GM23338 (cell line): ENCODE measurements at places on chromosomes 7 and 10.

DNA sequence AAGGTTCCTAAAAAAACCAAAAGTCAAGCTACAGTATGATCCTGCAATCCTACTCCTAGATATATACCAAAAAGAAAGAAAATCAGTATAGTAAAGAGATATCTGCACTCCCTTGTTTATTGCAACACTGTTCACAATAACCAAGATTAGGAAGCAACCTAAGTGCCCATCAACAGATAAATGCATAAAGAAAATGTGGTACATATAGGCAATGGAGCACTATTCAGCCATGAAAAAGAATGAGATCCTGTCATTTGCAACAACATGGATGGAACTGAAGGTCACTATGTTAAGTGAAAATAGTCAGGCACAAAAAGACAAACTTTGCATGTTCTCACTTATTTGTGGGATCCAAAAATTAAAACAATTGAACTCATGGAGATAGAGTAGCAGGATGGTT lies 1159.5 kb upstream of the AUTS2 start:
- H3K27ac ChIP-seq = no peak overlapping the region
- no peak for DNase-seq
- H3K4me1 ChIP-seq = no peaks in the 10 kb centered on the region

DNA sequence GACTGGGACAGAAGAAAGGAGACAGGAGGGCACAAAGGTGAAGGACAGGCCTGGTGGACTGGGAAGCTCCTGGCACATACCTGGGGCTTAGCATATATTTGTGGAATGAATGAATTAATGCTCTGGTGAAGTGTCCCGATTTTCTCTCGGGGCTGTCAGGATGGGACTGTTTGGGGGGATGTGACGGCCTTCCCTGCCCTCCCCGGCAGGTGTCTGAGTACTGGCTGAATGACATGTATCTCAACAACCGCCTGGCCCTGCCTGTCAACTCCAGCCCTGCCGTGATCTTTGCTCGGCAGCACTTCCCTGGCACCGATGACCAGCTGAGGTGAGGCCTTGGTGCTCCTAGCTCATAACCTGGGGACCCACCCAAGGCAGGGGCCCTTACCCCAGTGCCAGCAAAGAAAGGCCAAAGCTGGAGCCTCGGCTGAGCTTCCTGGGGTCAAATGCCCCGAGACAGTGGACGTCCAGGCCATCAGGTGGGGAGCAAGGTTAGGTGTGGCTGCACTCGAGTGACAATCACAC lies 6.5 kb downstream of the CHAT start:
- no peak overlapping the region for H3K4me3 ChIP-seq
- H3K27ac ChIP-seq = no peak overlapping the region
- DNase-seq = no peak
- no peaks in the 10 kb centered on the region for H3K36me3 ChIP-seq

DNA sequence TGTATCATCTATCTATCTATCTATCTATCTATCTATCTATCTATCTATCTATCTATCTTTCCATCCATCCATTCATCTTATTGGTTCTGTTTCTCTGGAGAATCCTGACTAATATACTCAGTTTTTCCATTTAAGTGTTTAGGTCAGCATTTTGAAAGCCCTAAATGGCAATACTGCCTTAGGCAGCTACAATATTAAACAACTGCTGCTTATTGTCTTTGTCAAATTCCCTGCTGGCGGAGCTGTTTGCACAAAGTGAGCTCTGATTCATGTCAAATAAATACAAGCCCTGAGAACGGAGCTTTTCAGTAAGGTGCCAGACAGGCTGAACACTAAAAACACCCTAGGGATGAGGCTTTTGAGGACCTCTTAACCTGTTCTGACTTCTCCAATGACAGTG lies 7.1 kb upstream of the KLHL7 start:
- H3K4me1 ChIP-seq = no peaks in the 10 kb centered on the region
- H3K36me3 ChIP-seq = no peaks in the 10 kb centered on the region
- no peak for DNase-seq
- no peak overlapping the region for H3K27ac ChIP-seq

DNA sequence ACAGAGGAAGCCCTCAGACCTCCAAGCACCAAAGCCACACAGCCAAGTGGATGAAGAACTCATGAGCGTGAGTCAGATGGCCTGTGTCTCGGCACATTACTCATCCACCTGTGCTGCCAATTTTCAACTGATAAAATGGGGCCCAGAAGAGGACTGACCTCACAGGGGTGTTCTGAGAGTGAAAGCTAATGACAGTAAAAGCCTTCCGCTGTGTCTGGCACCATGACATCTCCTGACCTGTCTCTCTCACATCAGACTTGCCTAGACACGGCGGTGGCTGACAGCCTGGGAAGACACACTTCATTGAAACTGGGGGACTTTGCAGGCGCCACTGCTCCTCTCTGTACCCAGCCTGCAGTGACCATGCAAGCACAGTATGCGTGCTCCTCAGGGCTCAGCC lies 8.3 kb upstream of the SLC18A3 start:
- no peak overlapping the region for H3K4me3 ChIP-seq
- H3K27me3 ChIP-seq = peaks cover 43% of the 10 kb centered on the region
- no peaks in the 10 kb centered on the region; the same call in 1 of the 2 replicates for H3K4me1 ChIP-seq
- no peak for DNase-seq
- no peaks in the 10 kb centered on the region for H3K36me3 ChIP-seq

DNA sequence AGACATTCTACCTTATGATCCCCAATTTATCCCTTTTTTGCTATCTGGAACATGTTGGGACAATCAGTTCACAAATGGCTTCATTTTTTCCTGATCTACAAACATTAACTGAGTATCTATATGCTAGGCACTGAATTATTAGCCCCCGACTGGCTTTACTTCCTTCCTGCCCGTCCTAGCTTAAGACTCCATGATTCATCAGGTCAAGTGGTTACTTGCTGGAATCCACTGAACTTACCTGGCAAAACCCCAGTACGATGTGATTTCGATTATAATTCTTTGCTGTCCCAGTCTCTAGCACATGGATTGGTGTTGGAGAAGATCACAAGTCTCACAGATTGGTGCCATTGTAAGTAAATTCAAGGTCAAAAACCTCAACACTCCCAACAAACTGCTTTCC lies 77.1 kb downstream of the ORC5 start:
- no peak for DNase-seq
- H3K4me3 ChIP-seq = no peak overlapping the region
- H3K27me3 ChIP-seq = no peaks in the 10 kb centered on the region
- no peak overlapping the region for H3K27ac ChIP-seq
- no peaks in the 10 kb centered on the region for H3K4me1 ChIP-seq

- H3K4me3 ChIP-seq = peak overlapping the region; percentile 72
- no peaks in the 10 kb centered on the region for H3K36me3 ChIP-seq
- peak; percentile 17 for DNase-seq
- H3K27me3 ChIP-seq = peaks cover 45% of the 10 kb centered on the region
- H3K4me1 ChIP-seq = peaks cover 14% of the 10 kb centered on the region
- H3K27ac ChIP-seq = no peak overlapping the region
Measured at GRCh38 chr7:12569673-12570072, 847 bp upstream of the SCIN start.

- H3K27me3 ChIP-seq = no peaks in the 10 kb centered on the region
- DNase-seq = no peak
Measured at GRCh38 chr10:92778091-92778490, 70.2 kb upstream of the EXOC6 start.

DNA sequence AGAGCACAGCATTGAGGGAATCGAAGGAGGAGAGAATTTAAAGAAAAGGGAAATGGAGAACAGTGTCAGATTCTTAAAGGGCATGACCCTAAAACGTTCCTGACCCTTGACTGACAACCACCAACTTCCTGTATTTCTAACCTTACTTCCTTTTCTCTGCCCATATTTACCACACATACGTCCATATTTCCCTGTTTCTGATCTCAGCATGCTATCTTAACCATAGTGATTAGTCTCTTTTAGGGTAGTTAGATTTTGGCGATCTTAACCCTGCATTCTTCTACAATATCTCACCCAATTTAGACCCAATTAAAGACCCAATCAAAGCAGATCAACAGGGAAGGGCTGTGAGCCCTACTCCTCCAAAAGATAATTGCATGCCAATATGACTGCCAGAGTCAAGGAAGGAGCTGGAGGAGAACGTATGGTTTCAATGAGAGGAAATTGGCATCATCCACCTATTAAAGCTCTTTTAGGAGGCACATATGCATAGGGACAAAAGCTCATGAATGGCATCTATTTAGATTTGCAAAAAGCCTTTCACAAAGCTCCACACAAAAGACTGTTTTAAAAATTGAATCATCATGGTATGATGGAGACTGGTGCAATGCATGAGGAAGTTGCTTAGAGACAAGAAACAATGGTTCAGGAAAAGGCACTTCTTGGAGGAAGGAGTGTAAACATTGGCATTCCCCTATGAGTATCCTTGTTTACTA lies 49.0 kb upstream of the ARHGAP12 start:
- H3K27me3 ChIP-seq = no peaks in the 10 kb centered on the region
- H3K27ac ChIP-seq = no peak overlapping the region; the same call in 1 of the 2 replicates
- H3K4me1 ChIP-seq = peaks cover 13% of the 10 kb centered on the region; the same call in 1 of the 2 replicates
- DNase-seq = no peak
- peaks cover 8% of the 10 kb centered on the region; the same call in 1 of the 2 replicates for H3K36me3 ChIP-seq

- no peak overlapping the region for H3K4me3 ChIP-seq
- H3K27ac ChIP-seq = no peak overlapping the region
Measured at GRCh38 chr7:28182071-28182471, 1.5 kb upstream of the JAZF1 start.

- no peak for DNase-seq
- H3K27ac ChIP-seq = no peak overlapping the region
- no peaks in the 10 kb centered on the region for H3K36me3 ChIP-seq
Measured at GRCh38 chr10:2882628-2883027, 184.7 kb upstream of the PFKP start.

DNA sequence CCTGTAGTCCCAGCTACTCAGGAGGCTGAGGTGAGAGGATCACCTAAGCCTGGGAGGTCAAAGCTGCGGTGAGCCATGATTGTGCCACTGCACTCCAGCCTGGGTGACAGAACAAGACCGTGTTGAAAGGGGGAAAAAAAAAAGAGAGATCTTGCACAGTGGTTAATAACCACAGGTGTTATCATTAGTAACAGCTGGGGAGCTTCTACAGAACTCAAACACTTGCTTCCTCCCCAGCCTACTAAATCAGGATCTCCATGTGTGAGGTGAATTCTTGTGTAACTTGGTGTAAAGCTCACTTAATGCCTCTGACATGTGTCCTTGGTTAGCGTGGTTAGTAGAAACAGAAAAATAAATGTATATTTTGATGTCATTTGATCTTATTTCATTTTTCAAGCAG lies 43.9 kb upstream of the BMS1 start:
- H3K27me3 ChIP-seq = no peaks in the 10 kb centered on the region
- H3K4me3 ChIP-seq = no peak overlapping the region
- no peak for DNase-seq
- H3K27ac ChIP-seq = no peak overlapping the region
- H3K36me3 ChIP-seq = no peaks in the 10 kb centered on the region

DNA sequence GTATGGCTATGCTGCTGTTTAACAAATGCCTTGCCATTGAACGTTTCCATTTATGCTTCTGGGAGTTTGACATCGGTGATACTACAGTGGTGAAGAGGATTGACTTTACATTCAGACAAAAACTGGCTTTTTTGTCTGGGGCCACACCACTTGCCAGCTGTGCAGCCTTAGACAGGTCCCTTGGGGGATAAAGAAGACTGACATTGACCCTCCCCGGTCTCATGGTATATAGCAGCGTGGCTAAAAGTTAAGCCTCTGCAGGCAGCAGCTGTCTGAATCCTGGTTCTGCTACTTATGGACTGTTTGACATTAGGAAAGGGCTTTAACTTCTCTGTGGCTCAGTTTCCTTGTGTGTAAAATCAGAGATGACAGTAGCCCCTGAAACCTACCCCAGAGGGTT lies 42.0 kb upstream of the PTF1A start:
- no peak overlapping the region for H3K27ac ChIP-seq
- H3K4me1 ChIP-seq = no peaks in the 10 kb centered on the region

DNA sequence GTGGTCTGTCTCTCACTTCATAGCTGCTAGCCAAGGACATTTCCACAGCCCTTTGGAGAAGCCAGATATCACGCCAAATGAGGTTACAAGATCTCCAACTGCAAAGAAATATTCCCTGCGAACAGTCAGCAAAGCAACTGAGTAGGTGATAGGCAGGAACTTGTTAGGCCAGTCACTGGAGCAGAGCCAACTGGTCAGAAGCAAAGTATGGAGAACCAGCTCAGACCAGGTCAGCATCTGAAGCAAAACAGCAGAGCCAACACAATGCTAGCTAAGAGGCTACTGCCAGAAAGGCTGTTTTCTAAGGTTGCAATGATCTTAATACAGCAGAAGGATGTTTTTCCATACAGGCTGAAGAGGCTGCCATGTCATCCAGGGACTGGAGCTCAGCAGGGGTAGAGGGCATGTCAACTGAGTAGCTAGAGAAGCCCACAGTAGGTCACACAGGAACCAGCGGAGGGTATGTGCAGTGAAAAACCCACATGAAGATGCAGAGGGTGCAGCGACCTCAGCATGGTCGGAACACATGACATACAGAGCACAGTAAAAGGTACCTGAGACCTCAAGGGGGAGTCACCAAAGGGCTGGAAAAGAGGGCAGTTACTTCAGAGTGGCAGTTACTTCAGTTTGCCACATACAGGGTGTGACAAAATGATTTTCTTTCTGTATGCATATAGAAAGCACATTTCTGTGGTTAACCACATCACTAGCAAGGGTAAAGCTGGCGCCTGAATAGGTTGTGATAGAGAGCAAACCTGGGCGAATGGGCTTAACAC lies 8.9 kb downstream of the SEC31B start:
- H3K4me1 ChIP-seq = no peaks in the 10 kb centered on the region
- no peaks in the 10 kb centered on the region for H3K27me3 ChIP-seq

DNA sequence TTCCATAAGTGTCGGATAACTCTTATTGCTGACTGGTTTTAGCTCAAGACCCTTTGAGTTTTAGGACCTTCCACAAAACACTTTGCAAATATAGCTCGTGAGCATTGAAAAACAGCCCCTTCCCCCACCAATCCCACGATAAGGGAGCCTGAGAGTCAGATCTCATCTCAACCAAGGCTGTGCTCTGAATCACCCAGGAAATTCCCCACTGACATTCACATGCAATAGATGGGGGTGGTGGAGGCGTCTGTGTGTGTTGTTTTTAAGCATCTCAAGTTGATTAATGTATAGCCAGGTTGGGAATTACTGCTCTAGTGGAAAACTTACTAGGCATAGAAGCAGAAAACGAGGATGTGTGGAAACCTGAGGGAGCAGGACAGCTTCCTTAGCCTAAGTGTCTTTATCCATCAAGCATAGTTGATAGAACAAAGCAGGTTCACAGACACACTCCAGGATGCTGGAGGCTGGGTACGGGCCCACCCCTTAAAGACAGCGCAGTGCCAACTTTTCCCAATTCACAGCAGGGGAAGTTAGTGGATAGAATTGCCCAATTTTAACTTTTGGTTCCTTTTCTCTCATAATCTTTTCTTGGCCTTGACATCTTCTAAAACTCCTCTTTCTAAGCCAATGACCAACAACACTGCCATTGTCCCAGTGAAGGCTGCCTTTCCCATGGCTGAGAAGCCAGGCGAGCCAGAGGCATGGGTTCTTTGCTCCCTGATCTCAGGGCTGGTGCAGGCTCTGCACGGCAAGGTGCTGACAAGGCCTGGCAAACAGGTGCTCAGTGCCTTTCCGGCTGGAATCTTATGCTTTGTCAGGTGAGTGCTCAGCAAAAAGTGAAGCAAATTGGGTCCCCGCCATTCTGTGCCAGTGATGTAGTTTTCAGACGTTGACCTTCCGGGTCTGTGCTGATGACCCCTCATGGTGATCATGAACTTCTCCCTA lies 98.5 kb upstream of the INSIG1 start:
- H3K4me1 ChIP-seq = no peaks in the 10 kb centered on the region
- no peaks in the 10 kb centered on the region for H3K27me3 ChIP-seq
- H3K36me3 ChIP-seq = no peaks in the 10 kb centered on the region
